Stimulated activated memory B cell treated with anti-CD40 and anti-IgM and Interleukin-4, amounts not matched to agents 10 μg/mL and 1 μg/mL and 100 μg/mL, for 72 hours (primary cell): ENCODE measurements at places on chromosomes 6 and 20.

GRCh38 chr20:59818911-59819310 is 114.5 kb downstream of the SYCP2 start:
- ATAC-seq = no peak

DNA sequence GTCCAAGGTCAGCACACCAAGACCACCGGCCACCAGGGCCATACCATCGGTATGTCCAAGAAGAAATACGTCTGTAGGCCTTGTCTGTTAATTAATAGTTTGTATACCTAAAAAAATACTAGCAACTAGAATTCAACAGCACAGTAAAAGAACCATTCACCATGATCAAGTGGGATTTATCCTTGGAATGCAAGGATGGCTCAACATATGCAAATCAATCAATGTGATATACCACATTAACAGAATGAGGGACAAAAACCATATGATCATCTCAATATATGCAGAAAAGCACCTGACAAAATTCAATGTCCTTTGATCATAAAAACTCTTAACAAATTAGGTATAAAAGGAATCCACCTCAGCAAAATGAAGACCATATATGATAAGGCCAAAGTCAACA is 24.4 kb downstream of the RPP40 start:
- no peak for ATAC-seq

- ATAC-seq = no peak
Measured at GRCh38 chr6:37313723-37314486, 39.9 kb upstream of the RNF8 start.

GRCh38 chr6:113365191-113365590 is 492.0 kb upstream of the MARCKS start:
- no peak for ATAC-seq

DNA sequence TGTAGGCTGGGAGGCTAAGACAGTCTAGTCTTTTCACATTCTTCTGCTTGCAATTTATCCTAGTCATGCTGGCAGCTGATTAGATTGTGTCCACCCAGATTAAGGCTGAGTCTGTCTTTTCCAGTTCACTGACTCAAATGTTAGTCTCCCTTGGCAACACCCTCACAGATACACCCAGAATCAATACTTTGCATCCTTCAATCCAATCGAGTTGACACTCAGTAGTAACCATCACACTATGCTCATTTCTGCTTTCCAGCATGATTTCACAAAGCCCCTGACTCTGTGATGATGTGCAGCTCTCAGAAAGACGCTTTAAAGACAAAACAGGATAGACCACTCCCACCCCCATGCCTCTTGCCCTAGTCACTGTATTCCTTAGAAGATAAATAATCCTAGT is 693.0 kb downstream of the HTR1B start:
- no peak for ATAC-seq

GRCh38 chr6:10303608-10304506 is 111.0 kb downstream of the TFAP2A start:
- ATAC-seq = no peak

- no peak for ATAC-seq
Measured at GRCh38 chr6:72677740-72678139, 55.9 kb downstream of the KCNQ5 start.

- ATAC-seq = no peak
Measured at GRCh38 chr20:5481872-5482271, 165.1 kb upstream of the PROKR2 start.

GRCh38 chr6:15623276-15624116 is 39.3 kb downstream of the DTNBP1 start:
- ATAC-seq = no peak

DNA sequence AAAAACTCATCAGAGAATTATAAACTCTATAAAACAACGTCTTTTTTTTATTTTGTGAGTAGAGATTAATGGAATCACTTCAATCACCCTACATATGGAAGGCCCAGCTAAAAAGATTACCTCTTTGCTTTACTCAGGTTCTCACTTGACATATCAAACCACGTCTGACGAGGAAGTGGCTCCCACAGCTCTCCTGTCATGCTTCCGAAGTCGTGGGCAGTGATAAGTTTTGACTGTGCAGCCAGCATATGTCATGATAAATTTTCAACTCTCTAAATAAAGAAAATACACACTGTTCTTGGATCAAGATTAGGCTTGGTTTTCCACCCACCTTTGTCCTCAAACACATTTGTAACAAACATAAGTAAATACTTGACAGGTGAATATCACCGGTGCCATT is 279.5 kb upstream of the RNF217 start:
- ATAC-seq = no peak

GRCh38 chr6:8940356-8940755 is 505.0 kb upstream of the SLC35B3 start:
- no peak for ATAC-seq

DNA sequence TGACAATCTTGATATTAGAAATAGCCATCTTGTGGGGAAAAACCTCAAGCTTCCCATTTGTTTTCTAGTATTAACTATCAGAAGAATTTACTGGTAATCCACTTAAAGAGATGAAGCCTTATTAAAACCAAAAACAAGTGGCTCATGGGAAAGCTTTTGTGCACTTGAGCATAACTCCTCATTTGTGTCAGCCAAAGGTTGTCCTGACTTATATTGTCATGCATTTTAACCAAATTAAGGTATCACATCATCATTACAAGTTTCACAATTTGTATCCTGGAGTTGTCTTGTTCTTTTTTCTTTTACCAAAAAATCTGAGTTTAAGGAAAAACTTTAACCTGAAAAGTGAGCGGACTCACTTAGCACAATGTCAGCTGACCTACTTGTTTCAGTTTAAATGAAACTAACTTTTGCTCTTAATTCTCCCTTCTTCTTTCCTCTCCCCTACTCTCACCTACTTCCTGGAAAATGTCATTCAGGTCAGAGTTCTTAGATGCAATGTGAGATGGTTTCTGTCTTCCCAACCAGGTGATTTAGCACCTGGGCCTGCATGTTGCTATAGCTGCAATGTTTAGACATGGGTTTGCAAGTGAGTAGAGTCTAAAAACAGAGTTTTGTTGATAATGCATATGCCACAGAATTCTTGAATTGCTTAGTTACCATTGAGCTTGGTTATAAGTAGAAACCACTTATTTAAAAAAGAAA is 82.8 kb downstream of the TNFAIP3 start:
- peak; percentile 63 for ATAC-seq

DNA sequence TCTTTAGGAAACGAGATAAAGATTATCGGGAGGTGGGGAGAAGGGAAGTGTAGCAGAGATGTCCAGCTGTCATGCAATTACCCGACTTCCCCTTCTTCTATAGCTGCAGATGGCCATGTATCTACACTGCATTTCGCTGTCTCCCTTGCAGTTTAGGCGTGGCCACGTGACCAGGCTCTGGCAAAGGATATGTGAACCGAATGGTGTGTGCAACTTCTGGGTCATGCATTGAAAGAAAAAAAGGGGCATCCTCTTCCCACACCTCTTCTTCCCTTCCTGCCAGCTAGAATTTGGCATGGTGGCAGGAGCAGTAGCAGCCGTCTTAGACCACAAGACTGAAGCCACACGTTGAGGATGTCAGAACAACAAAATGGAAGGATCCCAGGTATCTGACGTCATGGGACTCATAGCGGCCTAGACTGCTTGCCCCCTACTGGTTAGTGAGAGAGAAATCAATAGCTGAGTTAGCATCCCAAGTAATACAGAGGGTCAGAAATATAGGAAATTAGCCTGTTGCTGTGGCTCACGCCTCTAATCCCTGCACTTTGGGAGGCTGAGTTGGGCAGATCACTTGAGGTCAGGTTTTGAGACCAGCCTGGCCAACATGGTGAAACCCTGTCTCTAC is 32.8 kb downstream of the TCF15 start:
- no peak for ATAC-seq

- ATAC-seq = no peak
Measured at GRCh38 chr6:157157258-157157657, 166.1 kb downstream of the TMEM242 start.
